ENCODE measurements at places on chromosomes 12 and 14.
A peak's percentile ranks its signal among the peaks of the same experiment; 100 is the strongest.

- DNase-seq: no peak
These were observed 8.5 kb upstream of the CDC42BPB start for GRCh38 chr14:103065861-103066260.

DNA sequence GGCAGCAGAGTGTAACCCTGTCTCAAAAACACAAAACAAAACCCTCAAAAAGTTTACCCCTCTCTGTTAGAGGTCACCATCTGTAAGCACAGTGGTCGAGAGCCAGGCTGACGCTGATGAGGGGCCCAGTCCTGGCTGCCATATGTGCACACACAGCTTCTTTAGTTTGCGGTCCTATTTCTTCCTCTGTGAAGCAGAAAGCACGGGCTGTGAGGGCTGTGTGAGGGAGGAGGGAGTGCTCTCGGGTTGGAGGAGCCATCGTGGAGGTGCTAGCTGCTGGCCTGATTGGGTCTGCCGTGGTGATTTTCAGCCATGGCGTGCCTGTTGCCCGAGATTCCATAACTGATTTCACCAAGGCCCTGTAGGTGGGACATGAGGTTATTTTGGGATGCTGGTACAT lies 3.5 kb downstream of the ULK1 start:
- DNase-seq: no peak

- no peak for DNase-seq
These were observed 47.6 kb downstream of the TMEM132C start for GRCh38 chr12:128314611-128315010.

DNA sequence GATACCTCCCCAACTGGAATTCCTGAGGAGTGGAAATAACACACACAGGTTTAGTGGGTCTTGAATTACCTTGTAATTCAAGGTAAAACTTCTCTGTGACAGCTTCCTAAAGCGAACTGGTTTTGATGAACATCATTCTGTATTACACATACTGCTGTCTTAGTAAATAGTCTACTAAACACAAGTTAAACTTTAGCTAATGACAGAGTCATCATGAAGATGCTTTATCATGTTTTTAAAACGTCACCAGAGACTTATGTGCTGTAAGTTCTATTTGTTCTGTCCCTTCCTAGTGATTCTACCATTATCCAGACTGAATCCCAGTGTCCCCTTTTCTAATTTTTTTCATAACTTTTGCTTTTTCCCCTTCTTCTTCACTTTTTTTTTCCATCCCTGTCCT lies 11.6 kb upstream of the GXYLT1 start:
- no peak for DNase-seq

- DNase-seq: peak; percentile 72
These were observed 1.1 kb upstream of the ARG2 start for GRCh38 chr14:67618617-67619063.

DNA sequence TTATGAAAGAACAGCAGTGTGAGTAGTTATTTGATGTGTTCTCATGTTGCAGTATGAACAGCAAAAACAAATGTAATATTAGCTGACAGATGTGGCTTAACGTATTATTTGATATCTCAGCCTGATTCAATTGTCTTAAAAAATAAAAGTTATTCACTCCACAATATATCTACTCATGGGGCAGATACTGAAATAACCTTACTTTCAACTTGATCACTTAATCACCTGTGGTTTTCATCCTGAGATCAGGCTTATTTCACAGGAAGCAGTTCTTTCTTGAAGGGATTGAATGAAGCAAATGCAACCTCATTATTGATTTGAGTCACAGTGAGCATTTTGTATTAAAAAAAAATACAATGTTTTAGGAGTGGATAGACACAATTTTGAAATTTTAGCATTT lies 90.3 kb downstream of the AKAP6 start:
- DNase-seq: no peak

DNA sequence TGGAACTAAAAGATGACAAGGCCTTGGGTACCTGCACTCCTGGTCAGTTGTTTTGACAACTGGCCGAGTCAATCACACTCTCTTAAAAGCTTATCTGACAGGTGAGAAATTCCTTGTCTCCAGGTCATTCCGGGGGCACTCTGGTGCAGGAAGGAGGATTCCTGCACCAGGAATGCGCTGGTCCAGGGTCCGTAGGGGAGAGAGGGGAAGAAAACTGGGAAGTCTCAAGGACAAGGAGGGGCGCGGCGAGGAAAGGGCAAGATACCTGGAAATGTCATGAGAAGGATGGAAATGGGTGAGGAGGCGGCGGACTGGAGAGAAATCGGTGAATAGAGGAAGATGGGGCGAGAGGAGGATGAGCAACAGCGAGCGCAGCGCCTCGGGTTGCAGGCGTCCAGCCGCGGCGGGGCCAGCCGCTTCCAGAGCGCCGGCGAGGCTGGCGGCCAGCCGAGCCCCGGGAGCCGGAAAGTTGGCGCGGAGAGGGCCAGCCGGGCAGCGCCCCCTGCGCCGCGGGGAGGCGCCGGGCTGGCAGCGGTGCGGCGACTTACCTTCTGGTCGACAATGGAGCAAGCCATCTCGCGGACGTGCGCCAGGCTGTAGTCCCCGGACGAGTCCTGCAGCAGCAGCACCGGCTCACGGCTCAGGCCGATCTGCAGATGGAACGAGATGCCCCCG lies 809 bp downstream of the PRKD1 start:
- peak; percentile 63 for DNase-seq

GRCh38 chr14:54947230-54947629 lies 44.6 kb upstream of the GCH1 start:
- no peak for DNase-seq

- no peak for DNase-seq
These were observed 291.3 kb upstream of the CRY1 start for GRCh38 chr12:107384645-107385044.

- no peak for DNase-seq
These were observed 47.5 kb upstream of the PPP1R12A start for GRCh38 chr12:79982086-79983062.

- no peak for DNase-seq
These were observed 126.0 kb upstream of the HIF1A start for GRCh38 chr14:61569308-61569707.

DNA sequence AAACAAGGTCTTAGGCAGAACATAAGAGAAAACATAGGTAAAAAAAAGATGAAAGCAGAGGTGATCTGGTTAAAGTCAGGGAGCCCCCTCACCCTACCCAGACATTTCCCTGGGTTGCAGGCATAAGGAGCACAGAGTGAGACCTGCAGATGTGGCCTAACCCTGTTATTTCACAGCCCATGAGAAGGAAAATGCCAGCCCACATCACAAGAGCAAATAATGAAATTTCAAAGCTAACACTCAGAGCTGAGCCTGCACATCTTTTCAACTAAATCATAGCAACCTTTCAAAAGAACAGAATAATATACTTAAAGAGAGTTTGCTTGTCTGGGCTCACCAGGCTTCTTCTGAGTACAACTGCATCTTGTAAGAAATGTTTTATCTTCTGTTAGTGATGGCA lies 295.4 kb downstream of the RPAP3 start:
- DNase-seq: no peak

GRCh38 chr12:119072440-119072839 lies 91.1 kb downstream of the SRRM4 start:
- DNase-seq: no peak

DNA sequence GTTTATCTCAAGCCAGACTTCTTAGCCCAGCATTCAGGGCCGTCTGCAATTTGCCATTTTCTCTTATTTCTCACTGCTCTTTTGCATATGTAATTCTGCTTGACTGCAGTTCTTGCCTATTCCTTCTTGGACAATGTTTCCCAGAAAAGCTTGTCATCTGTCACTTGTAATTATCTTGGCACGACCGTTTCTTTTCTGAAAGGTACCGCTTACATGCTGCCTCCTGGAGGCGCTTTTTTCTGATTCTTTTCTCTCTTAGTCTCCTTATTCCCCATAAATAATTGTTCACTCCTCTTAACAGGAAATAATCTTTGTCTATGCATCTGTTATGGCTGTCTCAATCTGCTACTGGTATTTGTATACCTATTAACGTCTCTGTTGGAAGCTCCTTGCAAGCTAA lies 1.2 kb upstream of the ALDH1L2 start:
- DNase-seq: no peak

GRCh38 chr12:39000370-39000769 lies 95.0 kb upstream of the CPNE8 start:
- no peak for DNase-seq

- no peak for DNase-seq
These were observed 13.5 kb downstream of the SLC11A2 start for GRCh38 chr12:51012570-51013236.

- DNase-seq: no peak
These were observed 24.1 kb upstream of the PLEKHA5 start for GRCh38 chr12:19105463-19105862.

- DNase-seq: no peak
These were observed 244.5 kb upstream of the LRFN5 start for GRCh38 chr14:41362139-41362538.

DNA sequence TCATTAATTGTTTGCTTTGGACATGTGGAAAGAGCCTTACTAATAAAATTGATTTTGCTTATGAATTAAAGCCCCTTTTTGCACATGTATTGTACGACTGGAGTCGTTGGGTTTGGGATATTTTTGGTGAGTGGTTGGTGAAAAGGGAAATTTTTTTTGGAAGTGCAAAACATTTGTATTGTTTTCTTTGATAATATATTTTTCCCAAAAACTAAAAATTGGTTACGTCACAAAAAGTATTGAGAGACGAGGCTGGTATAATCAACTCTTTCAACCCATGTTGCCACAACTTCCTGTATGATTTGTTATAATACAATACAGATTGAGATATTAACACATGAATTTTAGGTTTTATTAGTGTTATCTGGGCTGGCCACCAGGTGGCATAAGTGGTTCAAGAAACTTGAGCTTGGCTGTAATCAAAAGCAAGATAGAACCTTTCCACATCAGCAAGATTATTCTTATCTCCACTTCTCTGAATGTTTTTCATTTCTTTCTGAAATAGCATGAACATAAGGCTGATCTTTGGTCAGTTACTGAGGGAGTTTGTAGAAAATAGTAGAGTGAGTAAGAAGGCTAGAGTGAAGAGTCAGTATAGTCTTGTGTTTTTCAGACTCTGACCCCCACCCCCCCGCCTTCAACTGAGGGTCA lies 8.7 kb downstream of the NGDN start:
- DNase-seq: peak; percentile 30

GRCh38 chr14:37142835-37143401 lies 29.5 kb downstream of the SLC25A21 start:
- peak; percentile 22 for DNase-seq

DNA sequence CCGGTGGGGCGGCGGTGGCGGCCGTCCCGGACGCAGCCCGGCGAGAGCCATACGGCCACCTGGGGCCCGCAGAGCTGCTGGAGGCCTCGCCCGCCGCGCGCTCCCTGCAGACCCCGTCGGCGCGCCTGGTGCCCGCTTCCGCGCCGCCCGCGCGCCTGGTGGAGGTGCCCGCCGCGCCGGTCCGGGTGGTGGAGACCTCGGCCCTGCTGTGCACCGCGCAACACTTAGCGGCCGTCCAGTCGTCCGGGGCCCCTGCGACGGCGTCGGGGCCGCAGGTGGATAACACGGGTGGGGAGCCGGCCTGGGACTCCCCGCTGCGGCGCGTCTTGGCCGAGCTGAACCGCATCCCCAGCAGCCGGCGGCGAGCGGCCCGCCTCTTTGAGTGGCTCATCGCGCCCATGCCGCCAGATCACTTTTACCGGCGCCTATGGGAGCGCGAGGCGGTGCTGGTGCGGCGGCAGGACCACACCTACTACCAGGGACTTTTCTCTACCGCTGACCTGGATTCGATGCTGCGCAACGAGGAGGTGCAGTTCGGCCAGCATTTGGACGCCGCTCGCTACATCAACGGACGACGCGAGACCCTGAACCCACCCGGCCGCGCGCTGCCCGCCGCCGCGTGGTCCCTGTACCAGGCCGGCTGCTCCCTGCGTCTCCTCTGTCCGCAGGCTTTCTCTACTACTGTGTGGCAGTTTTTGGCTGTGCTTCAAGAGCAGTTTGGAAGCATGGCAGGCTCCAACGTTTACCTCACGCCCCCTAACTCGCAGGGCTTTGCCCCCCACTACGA lies 716 bp downstream of the RIOX1 start:
- peak; percentile 89 for DNase-seq

GRCh38 chr14:88210426-88210825 lies 112.6 kb downstream of the KCNK10 start:
- no peak for DNase-seq

GRCh38 chr14:64891173-64891838 lies 11.6 kb upstream of the SPTB start:
- DNase-seq: no peak

DNA sequence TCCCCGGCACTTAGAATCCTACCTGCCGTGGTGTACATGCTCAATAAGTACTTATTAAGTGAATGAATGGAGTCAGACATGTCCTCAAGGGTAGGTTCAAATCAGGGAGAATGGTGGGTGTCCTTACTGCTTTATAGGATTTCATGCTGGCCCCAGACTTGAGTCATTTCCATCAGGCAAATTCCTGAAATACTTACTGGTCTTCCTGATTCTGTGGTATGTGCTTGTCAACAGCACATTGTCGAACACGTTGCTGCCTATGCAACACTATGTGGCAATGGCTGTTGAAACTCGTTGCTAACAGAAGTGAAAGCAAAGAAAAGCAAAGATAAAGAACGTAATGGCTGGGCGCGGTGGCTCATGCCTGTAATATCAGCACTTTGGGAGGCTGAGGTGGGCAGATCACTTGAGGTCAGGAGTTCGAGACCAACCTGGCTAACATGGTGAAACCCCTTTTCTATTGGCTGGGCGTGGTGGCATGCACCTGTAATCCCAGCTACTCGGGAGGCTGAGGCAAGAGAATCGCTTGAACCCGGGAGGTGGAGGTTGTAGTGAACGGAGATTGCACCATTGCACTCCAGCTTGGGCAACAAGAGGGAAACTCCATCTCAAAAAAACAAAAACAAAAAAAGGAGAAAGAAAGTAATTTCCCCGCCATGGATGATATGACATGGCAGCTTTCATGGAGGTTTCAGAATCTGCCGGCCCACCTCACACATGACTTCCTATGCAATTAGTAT lies 214.9 kb downstream of the ZFP36L1 start:
- peak; percentile 95 for DNase-seq

DNA sequence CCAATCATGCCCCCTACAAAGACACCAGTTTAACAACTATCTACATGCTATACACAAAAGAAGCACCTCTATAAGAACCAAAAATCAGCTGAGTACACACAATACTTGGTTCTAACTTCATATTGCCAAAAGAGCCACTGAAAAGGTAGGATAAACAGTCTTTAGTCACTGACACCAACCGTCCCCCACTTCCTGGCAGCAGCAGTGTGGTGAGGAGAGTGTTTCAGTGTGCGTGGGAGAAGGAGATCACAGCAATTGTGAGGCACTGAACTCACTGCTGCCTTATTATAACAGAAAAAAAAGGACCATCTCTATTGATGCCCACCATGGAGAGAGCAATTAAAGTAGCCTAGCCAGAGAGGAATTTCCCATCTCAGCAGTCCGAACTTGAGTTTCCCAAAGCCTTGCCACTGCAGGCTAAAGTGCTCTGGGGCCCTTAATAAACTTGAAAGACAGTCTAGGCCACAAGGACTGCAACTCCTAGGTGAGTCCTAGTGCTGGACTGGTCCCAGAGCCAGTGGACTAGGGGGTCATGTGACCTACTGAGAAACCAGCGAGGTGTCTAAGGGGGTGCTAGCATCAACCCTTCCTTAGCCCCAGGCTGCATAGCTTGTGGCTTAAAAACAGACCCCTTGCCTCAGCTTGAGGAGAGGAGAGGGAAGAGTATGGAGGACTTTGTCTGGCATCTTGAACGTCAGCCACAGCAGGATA lies 37.1 kb upstream of the LMNTD1 start:
- no peak for DNase-seq

- peak; percentile 60 for DNase-seq
These were observed 174.6 kb upstream of the DDHD1 start for GRCh38 chr14:53327716-53328115.

All from urothelium cell line (cell line).